ENCODE measurements at places on chromosomes 5 and 9.
A peak's percentile ranks its signal among the peaks of the same experiment; 100 is the strongest.

- no peak for DNase-seq
Observed at GRCh38 chr5:62812621-62813255, 234.1 kb downstream of the LRRC70 start.

DNA sequence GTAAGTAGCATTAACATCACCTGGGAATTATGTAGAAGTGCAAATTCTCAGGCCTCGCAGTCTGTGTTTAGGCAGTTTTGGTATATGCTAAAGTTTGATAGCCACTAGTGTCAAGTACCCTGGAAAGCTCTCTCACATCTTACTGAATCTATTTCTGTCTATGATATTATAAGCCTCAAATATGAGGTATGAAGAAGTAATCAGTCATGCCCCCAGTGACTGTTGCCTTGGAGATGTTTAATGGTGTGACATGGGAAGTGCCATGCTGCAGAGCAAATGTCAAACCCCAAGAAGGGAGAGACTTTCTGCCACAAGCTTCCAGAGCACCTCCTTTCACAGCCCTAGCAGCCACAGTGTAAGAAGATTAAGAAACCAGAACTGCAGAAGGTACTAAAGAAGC is 9.8 kb upstream of the PDE8B start:
- DNase-seq: no peak

GRCh38 chr9:124829334-124829669 is 24.0 kb upstream of the WDR38 start:
- DNase-seq: no peak

DNA sequence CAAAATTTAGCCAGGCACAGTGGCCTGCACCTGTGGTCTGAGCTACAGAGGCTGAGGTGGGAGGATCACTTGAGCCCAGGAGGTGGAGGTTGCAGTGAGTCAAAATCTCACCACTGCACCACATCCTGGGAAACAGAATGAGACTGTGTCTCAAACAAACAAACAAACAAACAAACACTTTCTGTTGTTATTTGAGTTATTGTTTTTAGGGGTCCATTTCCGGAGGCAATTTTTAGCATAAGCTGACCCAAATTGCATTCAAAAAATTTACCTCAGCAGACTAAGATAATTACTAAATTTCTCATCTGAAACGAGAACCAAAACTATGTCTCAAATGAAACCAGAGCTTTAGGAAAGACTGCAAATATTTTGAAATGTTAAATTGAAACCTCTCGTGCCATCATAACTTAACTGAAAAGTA is 1485.1 kb downstream of the EFNA5 start:
- DNase-seq: no peak

- no peak for DNase-seq
Observed at GRCh38 chr9:131580358-131580757, 35.0 kb downstream of the PRRT1B start.

GRCh38 chr9:117772960-117773359 is 68.8 kb downstream of the TLR4 start:
- DNase-seq: peak; percentile 18

DNA sequence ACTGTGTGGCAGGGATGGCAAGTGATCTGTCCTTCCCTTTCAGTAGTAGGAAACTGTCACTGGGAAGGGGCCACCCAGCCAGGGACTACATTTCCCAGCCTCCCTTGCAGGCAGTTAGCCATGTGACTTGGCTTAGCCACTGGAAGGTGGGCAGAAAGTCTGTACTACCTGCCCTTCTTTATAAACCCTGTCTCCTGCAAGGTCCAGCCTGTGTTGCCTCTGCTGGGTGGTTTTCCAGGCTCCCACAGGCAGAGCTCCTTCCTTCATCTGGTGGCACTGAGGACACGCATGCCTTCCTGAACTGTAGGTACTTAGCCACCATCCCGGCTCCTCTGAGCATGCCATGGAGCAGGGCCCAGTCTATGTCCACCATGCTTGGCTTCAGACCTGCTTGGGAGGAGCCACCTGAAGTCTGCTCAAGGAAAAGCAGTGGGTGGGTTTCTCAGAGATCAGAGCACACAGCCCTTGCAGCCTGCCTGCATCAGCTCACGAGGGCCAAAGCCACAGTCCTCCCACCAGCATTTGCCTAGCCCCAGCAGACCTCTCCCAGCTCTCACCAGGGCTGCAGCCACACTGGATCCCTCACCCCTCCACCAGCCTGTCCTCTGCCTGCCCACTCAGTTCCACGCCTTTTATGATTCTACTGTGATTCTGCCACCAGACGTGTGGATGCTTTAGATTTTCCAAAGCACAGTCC is 16.7 kb upstream of the SLC25A51 start:
- no peak for DNase-seq

- no peak for DNase-seq
Observed at GRCh38 chr5:4862500-4862899, 277.6 kb upstream of the ADAMTS16 start.

- DNase-seq: no peak
Observed at GRCh38 chr9:74742792-74743730, 144.7 kb downstream of the TRPM6 start.

DNA sequence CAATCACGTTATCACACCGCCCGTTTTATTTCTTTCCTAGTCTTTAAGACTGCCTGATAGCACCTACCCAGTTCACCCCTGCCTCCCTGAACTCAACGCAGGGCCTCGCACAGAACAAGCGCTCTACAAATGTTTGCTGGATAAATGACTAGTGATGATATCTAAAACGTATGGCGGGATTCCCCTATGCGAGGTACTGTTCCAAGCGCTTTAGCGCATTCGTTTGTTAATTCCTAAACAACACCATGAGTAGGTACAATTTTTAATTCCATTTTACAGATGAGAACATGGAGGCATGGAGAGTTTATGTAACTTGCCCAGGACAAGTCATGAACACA is 6.6 kb downstream of the POU4F3 start:
- DNase-seq: no peak

DNA sequence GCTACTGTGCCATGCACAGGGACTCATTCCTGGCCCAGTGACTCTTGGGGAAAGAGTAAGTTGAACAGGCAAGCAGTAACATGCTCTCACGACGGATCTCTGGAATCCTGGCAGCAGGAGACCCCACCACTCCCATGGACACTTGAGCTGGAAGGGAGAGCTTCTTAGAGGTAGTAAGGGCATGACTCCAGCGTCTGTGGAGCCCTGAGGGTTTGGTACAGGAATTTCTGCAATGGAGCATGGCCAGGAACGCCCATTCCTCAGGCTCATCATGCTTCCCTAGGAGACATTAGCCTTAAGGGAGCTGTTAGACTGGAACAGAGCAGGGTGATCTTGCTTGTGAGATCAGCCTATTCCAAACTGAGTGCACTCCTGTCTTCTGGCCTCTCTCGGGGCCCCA is 212.9 kb downstream of the MAT2B start:
- no peak for DNase-seq

GRCh38 chr5:172646716-172647285 is 5.7 kb downstream of the NEURL1B start:
- DNase-seq: no peak

- DNase-seq: no peak
Observed at GRCh38 chr9:114109124-114109523, 10.0 kb upstream of the KIF12 start.

DNA sequence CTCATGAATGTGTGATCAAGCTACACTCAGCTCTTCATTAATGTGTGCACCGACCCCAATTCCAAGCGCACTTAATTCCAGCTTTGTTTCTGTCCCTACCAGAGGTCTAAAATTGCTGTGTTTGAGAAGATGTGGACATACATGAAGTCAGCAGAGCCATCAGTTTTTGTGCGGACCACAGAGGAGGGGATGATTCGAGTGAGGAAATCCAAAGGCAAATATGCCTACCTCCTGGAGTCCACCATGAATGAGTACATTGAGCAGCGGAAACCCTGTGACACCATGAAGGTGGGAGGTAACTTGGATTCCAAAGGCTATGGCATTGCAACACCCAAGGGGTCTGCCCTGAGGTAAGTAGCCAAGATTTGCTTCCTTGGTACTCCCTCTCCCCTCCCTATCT is 268.6 kb downstream of the FAM114A2 start:
- no peak for DNase-seq

DNA sequence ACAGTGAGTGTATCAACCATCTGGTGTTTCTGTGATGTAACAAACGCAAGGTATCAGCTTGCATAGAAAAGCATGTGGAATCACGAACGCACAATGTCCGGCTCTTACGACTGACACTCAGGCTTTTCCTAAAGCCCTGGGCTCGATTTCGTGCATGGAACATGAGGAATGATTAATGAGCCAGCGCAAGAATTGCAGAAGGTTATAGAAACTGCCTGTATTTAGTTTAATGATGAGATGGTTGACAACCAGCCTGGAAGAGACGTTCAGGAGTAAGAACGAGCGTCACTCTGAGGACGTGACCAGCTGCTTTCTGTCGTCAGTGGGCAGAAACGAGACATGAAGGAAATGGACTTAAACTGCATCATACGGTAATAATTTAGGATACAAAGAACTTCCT is 497.6 kb downstream of the IRX1 start:
- no peak for DNase-seq

GRCh38 chr9:33231623-33231942 is 8.4 kb upstream of the SPINK4 start:
- DNase-seq: no peak

GRCh38 chr5:69368458-69369339 is 621 bp downstream of the AK6 start:
- DNase-seq: no peak

- no peak for DNase-seq
Observed at GRCh38 chr5:29882036-29882435, 1311.5 kb upstream of the CDH6 start.

GRCh38 chr9:136546697-136547501 is 1.1 kb upstream of the NOTCH1 start:
- DNase-seq: no peak

DNA sequence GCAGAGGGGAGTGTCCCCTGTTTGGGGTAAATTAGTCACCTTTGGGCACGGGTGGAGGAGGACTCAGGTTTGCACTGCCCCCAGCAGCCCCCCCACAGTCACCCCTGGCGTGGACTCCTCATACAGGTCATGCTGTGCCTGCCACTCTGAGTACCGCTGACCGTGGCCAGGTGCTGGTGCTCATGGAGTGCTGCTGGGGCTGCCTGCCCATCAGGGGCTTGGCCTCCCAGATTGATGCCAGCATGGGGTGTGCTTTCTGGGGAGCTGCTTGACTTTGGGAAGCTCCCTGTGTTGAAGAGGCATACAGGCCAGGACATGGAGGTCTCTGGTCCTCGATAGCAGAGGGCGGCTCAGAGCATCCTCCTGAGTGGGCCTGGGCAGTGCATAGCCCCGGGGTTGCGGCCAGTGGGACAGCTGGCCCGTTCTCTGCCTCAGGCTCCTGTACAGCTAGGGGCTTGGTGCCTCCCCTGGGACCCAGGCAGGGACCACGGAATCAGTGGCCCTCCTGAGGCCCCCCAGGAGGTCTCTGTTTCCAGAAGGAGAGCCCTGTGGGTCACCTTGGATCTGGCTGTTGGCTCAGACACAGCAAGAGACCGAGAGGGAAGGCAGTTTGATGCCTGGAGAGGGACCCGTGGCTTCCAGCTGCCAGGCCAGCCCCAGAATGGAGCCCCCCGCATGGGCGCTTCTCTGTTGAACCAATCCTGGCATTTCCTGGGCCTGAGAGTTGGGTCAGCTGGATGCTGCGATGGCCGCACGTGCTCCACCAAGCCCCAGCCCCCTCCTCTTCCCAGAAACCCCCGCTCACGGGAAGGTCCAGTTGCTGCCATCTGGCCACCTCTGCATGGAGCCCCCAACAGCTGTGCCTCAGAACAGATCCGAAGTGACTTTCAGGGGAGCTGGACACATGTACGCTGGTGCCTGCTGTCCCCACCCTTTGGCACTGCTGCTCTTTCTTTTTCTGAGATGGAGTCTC is 6.1 kb upstream of the AJM1 start:
- no peak for DNase-seq

- no peak for DNase-seq
Observed at GRCh38 chr9:131656356-131657036, 83.4 kb downstream of the RAPGEF1 start.

- no peak for DNase-seq
Observed at GRCh38 chr5:172542651-172543131, 88.4 kb upstream of the SH3PXD2B start.

DNA sequence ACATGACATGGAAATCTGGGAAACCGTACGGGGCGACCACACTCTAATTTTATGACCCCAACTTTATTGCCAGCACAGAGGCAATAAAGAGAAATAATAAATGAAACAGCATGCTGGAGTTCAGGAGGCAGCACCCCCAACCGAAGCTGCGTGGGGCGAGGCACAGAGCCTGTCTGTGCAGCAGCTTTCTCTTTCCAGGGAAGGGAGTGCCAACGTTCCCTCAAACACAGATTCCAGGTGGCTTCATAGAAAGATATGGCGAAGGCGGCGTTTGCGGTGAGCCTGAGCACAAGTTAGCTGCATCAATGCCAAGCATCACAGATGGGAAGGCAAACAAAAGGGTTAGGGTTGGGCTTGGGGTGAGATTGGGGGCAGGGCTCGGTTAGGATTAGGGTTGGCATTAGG is 114.8 kb downstream of the HSD17B3 start:
- DNase-seq: no peak

GRCh38 chr5:13708906-13709305 is 235.6 kb downstream of the DNAH5 start:
- no peak for DNase-seq

DNA sequence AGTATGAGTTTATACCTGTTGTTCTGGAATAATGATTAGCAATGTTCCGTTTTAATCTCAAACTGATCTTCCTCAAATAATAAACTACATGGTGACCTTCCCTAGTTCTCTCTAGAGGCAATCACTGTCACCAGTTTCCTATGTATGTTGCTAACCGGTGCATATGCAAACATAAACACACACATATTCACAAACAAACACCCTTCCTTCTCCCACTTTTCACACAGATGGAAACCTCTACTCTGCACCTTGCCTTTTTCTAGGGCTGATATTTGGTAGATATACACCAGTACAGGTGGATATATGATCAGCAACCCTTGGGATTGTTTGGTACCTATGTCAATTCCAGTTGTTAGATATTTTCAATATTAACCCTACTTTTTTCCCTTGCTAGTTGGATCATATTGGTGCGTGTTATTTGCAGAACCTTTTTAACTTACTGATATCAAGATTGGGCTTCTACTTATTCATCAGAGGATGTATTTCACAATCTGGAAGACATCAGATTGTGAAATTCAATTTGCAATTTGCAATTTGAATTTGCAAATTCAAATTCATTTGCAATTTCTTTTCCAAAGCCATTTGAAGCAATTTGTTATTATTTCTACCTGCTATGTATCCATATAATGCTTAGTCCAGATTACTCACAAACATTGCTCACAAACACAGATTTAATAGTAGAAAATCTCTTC is 12.6 kb downstream of the FYB1 start:
- no peak for DNase-seq

- no peak for DNase-seq
Observed at GRCh38 chr9:127505396-127506116, 54.2 kb downstream of the LRSAM1 start.

Measured in epithelial cell of prostate (primary cell).